A549 treated with ZK216348 at 1 μM for 4 hours (cell line): ENCODE measurements at places on chromosomes 6 and 20. TPM values are rescaled to one million over a fixed set of nuclear protein-coding genes. Genes with fewer than 3 reads are reported as not detected.

Gene ZC2HC1B
- total RNA-seq = not detected in 5 replicates

Gene TSPO2
- not detected in 5 replicates for total RNA-seq

Gene PXDC1
- total RNA-seq = 17.1 to 23.0 TPM (median 19.6 TPM) in 5 replicates

Gene ACTL10
- total RNA-seq = not detected in 5 replicates

Gene PSORS1C2
- total RNA-seq = not detected in 5 replicates

Gene PHACTR1
- total RNA-seq = 0.06 to 0.25 TPM in 2 of 5 replicates, not detected in the others

Gene FOXF2
- 17.5 to 29.8 TPM (median 25.5 TPM) in 5 replicates for total RNA-seq

Gene GSTA2
- total RNA-seq = 0.21 to 0.24 TPM in 2 of 5 replicates, not detected in the others

Gene FKBP1C
- 1.6 to 2.3 TPM (median 1.9 TPM) in 5 replicates for total RNA-seq

Gene SDCBP2
- 0.81 to 1.6 TPM (median 1.4 TPM) in 5 replicates for total RNA-seq

Gene FUCA2
- total RNA-seq = 47.5 to 53.7 TPM (median 53.2 TPM) in 5 replicates

Gene PKIB
- total RNA-seq = 0.54 to 0.66 TPM (median 0.66 TPM) in 5 replicates

Gene CTCFL
- not detected in 5 replicates for total RNA-seq

Gene ASIP
- not detected in 5 replicates for total RNA-seq

Gene CDSN
- total RNA-seq = 0.11 TPM in 1 of 5 replicates, not detected in the others

Gene ADGRB3
- total RNA-seq = not detected in 5 replicates

Gene HLA-DOA
- not detected in 5 replicates for total RNA-seq

Gene MATN4
- total RNA-seq = 0.13 to 0.19 TPM in 2 of 5 replicates, not detected in the others
